ENCODE measurements at places on chromosomes 3 and 15.
A peak's percentile ranks its signal among the peaks of the same experiment; 100 is the strongest.

- ATAC-seq = no peak
Observed at GRCh38 chr15:71325481-71325880, 210.2 kb downstream of the THSD4 start.

- ATAC-seq = no peak
Observed at GRCh38 chr15:35834216-35834830, 288.4 kb upstream of the DPH6 start.

DNA sequence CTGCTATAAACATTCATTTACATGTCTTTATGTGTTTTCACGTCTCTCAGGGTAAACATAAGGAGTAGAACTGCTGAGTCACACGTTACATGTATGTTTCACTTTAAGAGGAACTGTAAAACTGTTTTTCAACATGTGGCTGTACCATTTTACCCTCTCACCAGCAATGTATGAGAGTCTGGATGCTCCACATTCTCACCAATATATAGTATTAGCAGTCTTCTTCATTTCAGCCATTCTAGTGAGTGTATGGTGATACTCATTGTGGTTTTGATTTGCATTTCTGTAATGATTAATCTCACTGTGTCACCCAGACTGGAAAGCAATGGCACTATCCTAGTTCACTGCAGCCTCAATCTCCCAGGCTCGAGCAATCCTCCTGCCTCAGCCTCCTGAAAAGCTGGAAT, 37.1 kb downstream of the PHC3 start:
- peak; percentile 100 for ATAC-seq

GRCh38 chr15:70066447-70066846, 31.3 kb downstream of the TLE3 start:
- ATAC-seq = no peak

GRCh38 chr3:131224886-131225550, 156.6 kb upstream of the NUDT16 start:
- no peak for ATAC-seq

- ATAC-seq = no peak
Observed at GRCh38 chr3:33071946-33072345, 25.0 kb downstream of the GLB1 start.

DNA sequence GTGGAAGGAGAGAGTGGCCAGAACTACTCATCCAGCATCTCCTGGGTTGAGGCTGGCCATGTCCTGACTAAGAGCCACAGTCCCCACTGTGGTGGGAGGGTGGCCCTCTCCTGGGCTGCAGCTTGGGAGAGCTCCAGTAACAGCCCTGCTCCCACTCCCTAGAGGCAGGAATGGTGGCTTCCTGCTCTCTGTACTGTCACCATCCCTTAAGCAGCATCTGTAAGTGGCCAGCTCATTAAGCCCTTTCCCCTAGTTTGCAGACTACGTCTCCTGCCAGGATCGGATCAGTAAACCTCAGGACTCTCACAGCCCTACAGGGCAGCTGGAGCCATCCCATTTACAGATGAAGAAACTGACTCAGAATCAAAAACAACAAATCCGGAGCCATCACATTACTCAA, 30.5 kb downstream of the DNAJB8 start:
- no peak for ATAC-seq

- no peak for ATAC-seq
Observed at GRCh38 chr3:5707794-5708193, 520.3 kb downstream of the EDEM1 start.

All from activated T-helper 17 cell treated with anti-CD3 and anti-CD28 coated beads, Interleukin-2, amount 50 U/mL, for 72 hours (primary cell).